ENCODE measurements at places on chromosomes 11 and 22.

GRCh38 chr11:59708537-59708936 lies 5.1 kb downstream of the OR10V1 start:
- DNase-seq: no peak
- H3K4me1 ChIP-seq: peaks cover 17% of the 10 kb centered on the region
- no peaks in the 10 kb centered on the region for H3K36me3 ChIP-seq
- H3K27ac ChIP-seq: no peak overlapping the region
- no peak overlapping the region for H3K4me3 ChIP-seq

DNA sequence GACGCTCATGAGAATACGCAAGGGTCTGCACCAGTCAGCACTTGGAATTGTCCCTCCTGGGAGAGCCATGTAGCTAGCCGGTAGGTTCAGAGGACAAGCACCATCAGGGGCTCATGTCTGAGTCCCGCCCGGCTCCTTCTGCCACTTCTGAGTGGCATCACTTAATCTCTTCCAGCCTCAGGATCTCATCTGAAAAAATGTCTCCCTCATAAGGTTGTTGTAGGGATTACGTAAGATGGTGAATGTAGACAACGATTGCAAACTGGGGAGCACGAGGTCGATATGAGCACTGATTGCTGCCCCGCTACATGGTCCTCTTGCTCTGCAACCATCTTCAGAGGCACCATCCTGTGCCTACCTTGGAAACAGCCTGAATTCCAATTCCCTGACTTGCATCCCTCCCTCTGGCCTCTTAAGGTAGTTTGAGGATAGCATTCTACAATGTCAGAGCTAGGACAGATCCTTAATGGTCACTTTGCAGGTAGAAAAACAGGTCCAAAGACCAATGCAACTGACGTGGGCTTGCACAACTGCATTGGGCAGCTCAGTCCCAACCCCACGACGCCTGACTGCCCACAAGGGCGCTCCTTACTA lies 115.8 kb upstream of the TMEM45B start:
- no peak overlapping the region for H3K4me3 ChIP-seq
- H3K27me3 ChIP-seq: peaks cover 21% of the 10 kb centered on the region
- peak; percentile 69 for DNase-seq

GRCh38 chr11:17918049-17918605 lies 94.7 kb downstream of the SERGEF start:
- no peaks in the 10 kb centered on the region for H3K27me3 ChIP-seq
- no peak overlapping the region for H3K4me3 ChIP-seq
- no peak for DNase-seq
- H3K36me3 ChIP-seq: no peaks in the 10 kb centered on the region
- H3K4me1 ChIP-seq: peaks cover 16% of the 10 kb centered on the region

DNA sequence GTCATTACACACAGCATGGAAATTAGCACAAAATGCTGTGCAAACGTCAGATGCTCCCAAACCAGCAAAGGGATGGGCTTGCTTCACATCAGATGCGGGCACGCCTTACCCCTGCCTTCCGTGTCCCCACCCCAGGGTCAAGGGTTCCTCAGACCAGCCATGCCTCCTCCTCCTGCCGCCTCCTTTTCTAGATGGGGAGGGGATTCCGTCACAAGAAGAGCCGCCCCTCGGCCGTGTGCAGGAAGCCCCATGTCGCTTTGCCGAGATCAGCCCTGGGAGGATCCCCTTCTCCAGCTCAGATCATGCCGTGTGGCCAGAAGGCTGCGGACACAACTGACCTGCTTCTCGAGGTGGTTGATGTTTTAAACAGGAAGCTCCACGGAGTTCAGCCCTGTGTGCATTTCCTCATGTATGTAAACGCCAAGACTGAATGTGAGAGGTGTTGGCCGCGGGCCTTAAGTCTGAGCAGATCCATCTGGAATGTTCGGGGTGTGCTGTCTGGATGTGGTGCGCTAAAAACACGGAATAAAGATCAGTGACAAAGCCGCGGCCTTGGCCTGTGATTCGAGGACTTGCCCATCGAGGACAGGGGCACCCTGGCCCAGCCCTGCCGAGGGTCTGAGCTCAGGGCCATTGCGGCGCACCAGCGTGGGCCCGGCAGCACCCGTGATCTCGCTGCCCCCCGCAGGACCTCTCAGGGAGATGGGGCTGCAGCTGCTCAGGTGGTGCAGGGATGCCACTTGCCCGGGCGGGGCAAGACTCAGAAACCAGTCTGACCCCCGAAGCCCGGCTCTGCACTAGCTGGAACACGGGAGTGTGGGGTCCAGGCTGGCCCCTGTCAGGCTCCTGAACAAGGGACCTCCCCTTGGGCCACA lies 412.9 kb downstream of the TBC1D22A start:
- no peaks in the 10 kb centered on the region for H3K36me3 ChIP-seq
- H3K27me3 ChIP-seq: no peaks in the 10 kb centered on the region
- H3K27ac ChIP-seq: no peak overlapping the region
- H3K4me3 ChIP-seq: no peak overlapping the region
- no peaks in the 10 kb centered on the region for H3K4me1 ChIP-seq

DNA sequence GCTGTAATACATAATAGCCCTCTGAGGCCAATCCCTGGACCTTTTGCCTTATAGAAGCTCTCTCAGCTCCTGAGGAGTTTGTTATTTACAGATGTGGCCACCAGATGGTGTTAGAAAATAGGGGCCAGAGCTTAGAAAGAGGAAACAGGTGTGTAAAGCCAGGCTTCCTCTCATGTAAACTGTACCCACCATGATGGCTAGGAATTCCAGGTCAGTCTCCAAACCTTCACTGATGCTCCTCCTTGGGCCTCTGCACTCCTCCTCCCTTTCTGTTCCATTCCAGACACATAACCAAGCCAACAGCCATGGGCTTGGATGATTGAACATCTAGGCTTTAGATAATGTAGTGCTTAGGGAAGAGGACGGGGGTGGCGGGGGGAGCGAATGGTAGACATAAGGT lies 39.7 kb downstream of the USP35 start:
- H3K27ac ChIP-seq: no peak overlapping the region
- no peaks in the 10 kb centered on the region for H3K27me3 ChIP-seq
- DNase-seq: no peak
- peaks cover 13% of the 10 kb centered on the region for H3K36me3 ChIP-seq
- peaks cover 12% of the 10 kb centered on the region for H3K4me1 ChIP-seq

DNA sequence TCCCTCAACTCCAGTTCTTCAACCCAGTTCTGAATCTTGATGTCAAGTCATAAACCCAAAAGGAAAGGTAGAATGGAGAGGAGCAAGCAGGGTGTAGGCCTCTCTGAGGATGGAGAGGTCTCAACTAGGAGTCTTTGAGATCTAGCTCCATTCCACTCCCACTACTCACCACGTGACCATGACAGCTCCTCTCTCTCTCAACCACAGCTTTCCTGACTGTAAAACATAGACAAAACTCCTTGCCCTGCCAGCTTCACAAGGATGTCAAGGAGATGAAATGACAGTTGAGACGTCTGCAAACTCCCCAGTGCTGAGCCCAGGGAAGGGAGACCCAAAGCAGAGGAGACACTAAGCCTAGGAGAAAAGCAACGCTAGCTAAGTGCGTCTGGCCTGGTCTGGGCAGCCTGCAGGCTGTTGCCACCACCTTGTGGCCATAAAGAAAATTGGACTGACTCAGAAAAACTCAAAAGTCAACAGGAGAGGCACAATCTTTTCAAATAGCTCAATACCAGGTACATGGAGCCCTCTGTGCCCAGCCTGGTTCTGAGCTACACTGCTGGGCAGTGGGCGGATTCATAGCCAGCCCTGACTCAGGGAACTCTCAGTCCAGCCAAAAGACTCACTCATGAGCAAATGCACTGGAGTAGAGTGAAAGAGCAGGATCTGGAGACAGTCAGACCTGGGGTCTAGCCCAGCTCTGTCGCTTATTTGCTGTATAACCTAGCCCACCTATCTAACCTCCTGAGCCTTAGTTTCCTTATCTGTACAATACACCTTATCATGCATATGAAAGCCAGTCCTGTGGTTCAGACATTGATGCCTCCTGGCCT lies 3.4 kb downstream of the CLPB start:
- peak; percentile 90 for DNase-seq
- no peaks in the 10 kb centered on the region for H3K27me3 ChIP-seq
- H3K4me1 ChIP-seq: peaks cover 14% of the 10 kb centered on the region
- peaks cover 16% of the 10 kb centered on the region for H3K36me3 ChIP-seq
- no peak overlapping the region for H3K27ac ChIP-seq

Data from osteoblast (primary cell).